ENCODE measurements at places on chromosomes 12 and 14.

DNA sequence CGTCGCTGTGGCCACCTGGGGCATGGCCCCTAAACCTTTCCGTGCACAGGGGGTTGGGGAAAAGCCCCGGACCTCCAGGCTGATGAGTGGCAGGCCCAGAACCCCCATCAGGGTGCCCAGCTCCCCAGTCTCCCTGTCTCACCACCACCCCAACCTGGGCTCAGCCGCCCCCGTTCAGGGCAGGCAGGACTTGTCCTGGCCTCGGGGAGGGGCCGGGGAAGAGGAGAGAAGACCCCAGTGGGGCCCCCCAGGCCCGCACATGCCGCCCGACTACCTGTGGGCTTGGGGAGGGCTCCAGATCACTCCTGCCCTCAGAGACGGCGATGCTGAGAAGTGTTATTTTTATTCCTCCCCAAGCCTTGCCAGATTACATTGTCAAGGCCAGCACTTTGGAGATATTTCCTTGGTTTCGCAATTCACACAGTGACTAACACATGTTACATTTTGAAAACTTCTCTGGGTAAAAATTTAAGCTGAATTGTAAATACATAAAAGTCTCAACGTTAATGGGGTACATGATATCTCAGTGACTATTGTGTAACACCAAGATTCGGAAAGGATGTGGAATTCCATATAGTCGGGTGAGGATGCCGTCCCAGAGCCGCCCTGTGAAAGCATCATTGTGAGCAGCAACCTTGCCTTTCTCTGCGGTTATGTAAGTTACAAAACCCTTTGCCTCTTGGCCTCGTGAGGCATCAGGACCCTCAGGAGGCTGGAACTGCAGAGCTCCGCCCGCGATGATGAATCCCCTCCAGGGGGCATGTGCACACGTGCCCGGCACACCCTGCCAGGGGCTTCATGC, 85.6 kb upstream of the DIO3 start:
- DNase-seq: no peak

- DNase-seq: peak; percentile 17
These were observed 418.6 kb downstream of the NELL2 start for GRCh38 chr12:44457465-44457864.

DNA sequence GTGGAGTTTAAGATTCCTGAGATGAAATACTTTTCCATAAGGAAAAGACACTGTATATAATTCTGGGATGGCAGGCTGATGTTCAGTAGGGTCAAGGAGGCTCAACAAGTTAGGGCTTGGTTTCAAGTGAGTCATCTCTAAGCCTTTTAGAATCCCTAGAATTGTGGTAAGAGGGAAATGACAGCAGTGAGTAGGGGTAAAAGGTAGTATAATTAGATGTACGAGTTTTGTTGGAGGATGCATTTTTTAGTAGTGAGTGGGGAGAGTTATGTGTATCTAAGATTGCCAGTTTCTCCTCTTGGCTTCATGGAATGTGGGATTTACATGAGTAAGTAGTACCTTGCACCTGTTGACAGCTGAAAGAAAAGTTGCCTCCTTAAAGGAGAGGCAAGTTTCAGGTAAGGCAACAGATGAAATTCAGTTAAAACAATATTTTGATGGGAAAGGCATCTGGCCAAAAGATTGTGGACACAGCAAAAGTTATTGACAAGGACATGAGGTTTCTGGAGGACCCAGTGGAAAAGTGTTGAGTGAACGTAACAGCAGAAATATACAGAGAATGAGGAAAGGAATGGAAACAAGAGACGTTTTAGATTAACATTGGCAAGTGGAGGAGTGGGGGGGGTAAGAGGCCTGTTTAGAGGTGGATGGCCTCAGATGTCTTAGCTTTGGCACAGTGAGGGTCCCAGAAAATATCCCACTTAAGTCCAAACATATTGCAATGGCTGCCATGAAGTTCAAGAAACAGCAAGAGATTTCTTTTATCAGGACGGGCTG, 21.8 kb downstream of the LMO3 start:
- no peak for DNase-seq

GRCh38 chr12:62288328-62288727, 28.1 kb downstream of the USP15 start:
- DNase-seq: no peak

GRCh38 chr14:103257211-103257962, 76.7 kb upstream of the EIF5 start:
- no peak for DNase-seq

DNA sequence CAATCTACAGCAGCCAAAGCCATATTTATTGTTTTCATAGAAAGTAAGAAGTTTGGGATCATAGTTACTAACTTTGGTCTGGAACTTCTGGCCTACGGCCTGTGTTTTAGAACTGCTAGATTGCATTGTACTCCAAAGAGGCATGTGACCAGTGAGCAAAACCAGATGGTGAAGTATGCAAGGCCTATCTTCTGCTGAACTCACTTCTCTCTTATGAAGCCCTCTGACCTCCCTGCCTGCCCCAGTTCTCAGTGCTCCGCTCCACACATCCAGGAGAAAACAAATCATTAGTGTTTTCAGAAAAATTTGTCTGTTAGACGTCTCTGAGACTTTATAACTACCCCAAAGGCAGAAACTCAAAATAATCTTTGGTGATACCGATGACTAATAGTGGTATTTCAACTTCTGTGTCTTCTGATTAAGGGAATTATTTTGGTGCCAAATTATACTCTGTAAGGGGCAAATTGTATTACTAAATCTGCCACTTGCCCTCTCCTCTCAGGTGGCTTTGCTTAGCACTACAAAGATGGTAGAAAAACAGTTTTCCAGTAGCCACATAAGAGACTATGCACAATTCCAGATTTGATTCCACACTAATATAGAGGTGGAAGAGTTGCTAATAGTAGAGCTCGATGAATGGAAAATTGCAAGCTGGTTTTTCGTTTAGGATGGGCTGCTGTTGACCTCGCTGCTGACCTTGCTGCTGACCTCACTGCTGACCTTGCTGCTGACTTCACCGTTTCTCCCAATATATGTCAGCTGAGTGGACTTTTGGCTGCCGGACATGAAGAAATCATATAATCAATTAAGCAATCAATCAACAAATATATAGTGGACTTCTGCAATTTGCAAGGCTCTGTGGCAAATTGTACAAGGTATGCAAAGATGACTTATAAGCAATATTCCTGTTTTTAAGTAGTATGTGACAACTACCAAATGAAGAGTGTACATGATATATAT, 147.5 kb downstream of the KITLG start:
- DNase-seq: no peak

GRCh38 chr12:67797185-67797741, 148.7 kb downstream of the DYRK2 start:
- DNase-seq: no peak

GRCh38 chr12:79655036-79655435, 35.7 kb downstream of the PAWR start:
- DNase-seq: peak; percentile 22

- DNase-seq: no peak
These were observed 5.9 kb upstream of the ASB8 start for GRCh38 chr12:48163150-48163747.

DNA sequence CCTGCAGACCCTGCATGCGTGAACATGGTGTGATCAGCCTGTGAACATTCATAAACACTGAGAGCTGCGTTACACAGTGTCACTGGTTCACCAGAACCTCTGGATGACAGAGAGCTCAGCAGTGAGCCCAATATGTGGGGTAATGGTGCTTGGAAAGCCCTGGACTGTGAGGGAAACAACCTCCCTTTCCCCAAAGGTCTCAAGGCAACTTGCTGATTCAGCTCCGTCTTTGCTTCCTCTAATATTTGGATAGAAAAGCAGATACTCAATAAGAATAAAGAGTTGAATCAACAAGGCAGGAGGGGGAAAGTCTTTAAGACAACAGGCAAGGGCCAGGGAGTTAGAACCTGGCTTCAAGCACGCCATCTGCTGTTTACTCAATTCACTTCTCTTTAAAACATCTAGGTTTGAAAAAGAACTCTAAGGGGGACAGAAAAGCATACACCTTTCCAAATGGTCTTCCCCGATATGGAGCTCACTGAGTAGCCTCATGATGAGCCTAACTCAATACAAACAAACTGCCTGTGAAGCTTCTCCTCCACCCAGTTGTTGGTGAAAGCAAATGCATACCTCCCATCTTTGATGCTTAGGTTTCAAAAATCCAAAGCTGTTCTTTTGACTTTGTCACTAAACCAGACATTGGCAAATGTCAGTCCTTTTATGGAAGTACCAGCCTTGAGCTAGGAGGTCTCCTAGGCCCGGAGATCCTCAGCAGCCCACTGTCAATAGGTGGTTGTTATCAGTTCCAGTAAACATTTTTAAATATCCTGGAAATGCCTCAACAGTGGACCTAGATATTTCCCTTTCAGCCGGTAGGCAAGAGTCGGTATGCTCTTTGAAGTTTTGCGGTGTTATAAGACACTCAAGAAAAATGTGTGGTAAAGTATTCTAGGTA, 76.1 kb downstream of the SAMD4A start:
- no peak for DNase-seq

DNA sequence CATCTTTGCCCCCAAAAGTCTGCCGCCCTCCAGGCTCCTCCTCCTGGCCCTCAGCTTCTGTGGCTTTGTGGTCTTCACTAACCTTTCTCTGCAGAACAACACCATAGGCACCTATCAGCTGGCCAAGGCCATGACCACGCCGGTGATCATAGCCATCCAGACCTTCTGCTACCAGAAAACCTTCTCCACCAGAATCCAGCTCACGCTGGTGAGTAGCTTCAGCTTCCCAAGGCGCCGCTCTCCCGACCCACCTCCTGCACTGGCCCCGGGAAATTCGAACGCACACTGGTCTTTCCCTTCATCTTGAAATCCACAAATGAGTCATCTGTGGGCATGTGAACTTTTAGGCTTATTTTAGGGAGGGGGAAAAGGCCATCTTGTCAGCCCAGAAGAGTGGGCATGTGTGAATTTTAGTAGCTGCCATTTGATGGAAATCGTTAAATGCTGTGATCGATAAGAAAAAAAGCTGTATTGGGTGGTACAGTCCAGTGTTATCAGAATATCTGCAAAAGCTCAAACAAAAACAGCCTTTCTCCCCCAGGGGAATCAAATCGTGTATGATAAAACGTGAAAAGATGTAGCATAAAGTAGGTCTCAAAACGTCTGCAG, 700 bp downstream of the SLC35E3 start:
- DNase-seq: peak; percentile 26

DNA sequence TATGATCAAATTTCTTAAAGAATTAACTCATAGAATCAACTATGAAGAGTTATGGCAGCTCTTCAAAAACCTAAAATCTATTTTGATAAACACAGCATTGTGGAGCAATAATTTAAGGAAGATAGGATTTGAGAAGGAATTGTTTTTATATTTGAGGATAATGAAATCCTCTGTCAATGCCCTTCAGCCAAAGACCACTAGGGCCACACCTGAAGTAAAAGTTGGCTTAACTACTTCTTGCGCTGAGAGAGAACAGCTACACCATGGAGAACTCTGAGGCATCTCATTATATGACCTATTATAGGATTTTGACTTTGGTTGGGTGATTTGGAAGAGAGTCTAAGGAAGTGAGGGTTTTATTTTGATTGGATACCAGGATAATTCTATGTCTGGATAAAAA, 237.2 kb downstream of the TMTC2 start:
- DNase-seq: no peak

DNA sequence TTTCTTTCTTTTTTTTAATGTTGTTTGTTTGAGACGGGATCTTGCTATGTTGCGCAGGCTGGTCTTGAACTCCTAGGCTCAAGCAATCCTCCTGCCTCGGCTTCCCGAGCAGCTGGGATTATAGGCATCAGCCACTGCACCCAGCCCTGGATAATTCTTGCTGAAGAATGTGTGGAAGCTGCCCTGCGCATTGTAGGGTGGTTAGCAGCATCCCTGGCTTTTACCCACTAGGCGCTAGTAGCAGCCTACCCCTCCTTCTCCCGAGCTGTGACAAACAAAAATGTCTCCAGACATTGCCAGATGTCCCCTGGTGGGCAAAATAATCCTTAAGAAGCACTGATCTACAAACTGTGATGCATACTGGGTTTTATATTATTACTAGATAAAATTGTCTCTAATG, 6.6 kb downstream of the DCAF4 start:
- DNase-seq: no peak

DNA sequence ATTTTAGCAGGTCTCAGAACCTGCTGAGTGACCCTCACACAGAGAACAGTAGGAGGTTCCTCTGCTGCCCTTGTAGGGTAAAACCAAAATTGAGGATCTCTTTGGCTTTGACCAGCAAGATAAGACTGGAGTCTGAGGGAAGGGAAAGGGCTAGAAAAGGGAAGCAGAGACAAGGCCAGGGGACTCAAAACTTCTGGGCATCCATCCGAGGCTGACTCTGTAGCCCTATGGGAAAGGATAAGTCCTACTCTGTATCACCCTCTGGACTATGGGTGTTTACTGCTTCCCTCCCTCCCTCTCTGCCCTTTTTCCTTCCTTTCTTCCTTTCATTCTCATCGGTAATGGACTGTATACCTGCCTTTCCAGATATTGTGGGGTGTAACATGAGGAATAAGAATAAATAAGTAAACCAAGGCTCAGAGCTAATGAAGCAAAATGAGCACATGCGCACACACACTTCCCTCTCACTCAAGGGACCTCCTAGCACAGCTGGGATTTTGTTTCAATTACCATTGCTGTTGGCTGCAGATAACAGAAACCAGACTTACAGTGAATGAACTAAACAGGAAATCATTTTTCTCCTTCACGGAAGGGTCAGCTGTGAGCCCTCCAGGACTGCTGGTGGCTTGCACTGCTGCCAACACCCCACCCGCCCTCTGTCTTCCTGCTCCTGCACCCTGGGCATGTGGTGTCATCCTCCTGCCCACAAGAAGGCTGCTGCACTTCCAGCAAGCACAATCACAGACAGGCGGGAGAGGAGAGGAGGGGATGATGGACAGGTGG, 404.4 kb upstream of the CCDC196 start:
- DNase-seq: peak; percentile 81

DNA sequence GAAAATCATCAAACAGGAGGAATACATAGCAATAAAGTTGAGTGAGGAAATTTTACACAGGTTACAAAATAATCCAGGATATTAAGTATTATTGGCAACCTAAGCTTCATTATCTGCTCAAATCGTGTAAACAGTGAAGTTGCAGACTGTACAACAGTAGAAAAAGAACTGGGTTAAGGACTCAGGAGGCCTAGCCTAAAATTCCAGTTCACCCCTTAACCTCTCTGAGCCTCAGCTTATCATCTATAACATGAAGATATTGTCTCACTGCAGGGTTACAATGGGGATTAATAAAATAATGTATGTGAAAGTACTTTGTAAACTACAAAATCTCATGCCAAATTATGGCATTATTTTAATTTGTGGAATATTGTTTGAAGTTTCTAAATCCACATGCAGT, 26.0 kb downstream of the DDHD1 start:
- DNase-seq: no peak

- no peak for DNase-seq
These were observed 53.7 kb downstream of the SERPINA10 start for GRCh38 chr14:94239406-94239805.

- DNase-seq: no peak
These were observed 2.7 kb downstream of the FZD10 start for GRCh38 chr12:130164936-130165335.

GRCh38 chr14:89589400-89590118, 172.5 kb upstream of the FOXN3 start:
- DNase-seq: no peak

GRCh38 chr12:124694250-124694649, 126.8 kb upstream of the NCOR2 start:
- no peak for DNase-seq

Measured in NCI-H2171 treated with DMSO at 0.1 percent for 48 hours (cell line).